Activated T-helper 1 cell treated with anti-CD3 and anti-CD28 coated beads, Interleukin-2, amount 50 U/mL, for 16 hours (primary cell): ENCODE measurements at places on chromosomes 2 and 18.

DNA sequence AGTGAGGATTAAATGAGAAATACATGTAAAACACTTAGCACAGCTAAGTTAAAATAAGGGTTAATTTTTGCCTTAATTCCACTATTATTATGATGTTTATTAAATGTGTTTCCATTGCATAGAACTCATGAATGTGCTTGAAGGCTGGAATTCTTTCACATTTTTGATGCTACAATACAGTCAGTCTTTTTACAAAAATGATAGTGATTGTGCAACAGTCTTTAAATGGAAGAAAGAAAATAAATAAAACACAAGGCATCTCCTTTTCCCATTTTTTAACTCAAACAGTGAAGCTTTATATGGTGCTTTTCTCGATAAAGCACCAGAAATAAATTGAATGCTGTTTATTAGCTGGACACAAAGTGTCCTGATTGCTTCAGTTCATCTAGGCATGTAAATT is 123.9 kb downstream of the MAP2 start:
- DNase-seq = no peak

DNA sequence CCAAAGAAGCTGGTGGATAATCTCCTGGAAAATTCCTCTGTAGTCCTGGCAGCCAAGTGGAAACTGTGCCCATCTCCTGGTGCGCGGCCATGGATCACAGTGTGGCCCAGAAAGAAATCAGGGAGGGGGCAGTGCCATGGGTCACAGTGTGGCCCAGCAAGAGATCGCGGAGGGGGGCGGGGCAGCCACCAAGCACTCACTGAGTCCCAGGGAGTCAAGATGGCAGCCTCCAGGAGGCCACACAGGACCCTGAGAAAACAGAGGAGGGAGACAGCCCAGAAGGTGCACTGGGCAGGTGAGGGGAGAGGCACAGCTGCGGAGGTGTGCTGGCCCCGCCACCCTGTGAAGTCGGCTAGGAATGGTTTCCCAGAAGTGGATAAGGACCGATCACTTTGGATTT is 8.1 kb upstream of the ATP6V1B1 start:
- DNase-seq = no peak

GRCh38 chr2:132482821-132483220 is 66.2 kb downstream of the GPR39 start:
- DNase-seq = no peak

- no peak for DNase-seq
These were observed 74.5 kb downstream of the MRPS9 start for GRCh38 chr2:105112345-105112744.

DNA sequence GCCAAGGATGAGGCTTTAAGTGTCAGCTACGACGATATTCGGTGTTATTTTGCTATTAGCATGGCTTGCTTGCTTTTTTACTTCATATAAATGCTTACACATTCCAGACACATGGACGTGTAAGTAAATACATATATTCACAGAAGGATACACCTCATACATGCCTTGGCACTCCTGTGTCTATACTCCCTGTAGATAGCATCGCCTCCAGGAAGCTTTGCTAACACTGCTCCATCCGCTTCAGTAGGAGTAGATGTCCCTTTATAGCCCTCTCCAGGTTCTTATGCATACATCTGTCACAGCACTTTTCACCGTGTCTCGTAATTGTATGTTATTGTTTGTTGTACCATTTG is 27.5 kb upstream of the KCTD1 start:
- DNase-seq = no peak

- DNase-seq = no peak
These were observed 175.2 kb downstream of the TMEM200C start for GRCh38 chr18:5720132-5720531.
